Stimulated activated CD8-positive, alpha-beta memory T cell treated with anti-CD3 and anti-CD28 coated beads, Interleukin-7, amount 100 ng/mL, for 4 hours (primary cell): ENCODE measurements at places on chromosomes 5 and 9.

DNA sequence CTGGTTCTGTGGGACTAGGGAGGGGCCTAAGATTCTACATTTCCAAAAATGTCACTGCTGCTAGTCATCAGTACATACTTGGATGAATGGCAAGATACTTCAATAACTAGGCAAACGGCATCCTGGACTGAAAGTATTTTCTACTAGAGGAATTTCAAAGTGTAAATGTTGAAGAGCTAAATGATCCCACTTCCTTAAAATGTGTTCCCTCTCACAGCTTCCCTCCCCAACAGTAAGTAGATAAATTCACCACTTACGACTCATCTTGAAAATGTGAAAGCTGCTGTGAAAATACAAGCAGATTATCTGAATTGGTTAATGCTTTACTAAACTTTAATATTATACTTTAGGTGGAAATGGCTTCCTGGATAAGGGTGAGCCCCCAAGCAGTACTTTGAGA is 1571.5 kb upstream of the WWC1 start:
- DNase-seq = no peak

DNA sequence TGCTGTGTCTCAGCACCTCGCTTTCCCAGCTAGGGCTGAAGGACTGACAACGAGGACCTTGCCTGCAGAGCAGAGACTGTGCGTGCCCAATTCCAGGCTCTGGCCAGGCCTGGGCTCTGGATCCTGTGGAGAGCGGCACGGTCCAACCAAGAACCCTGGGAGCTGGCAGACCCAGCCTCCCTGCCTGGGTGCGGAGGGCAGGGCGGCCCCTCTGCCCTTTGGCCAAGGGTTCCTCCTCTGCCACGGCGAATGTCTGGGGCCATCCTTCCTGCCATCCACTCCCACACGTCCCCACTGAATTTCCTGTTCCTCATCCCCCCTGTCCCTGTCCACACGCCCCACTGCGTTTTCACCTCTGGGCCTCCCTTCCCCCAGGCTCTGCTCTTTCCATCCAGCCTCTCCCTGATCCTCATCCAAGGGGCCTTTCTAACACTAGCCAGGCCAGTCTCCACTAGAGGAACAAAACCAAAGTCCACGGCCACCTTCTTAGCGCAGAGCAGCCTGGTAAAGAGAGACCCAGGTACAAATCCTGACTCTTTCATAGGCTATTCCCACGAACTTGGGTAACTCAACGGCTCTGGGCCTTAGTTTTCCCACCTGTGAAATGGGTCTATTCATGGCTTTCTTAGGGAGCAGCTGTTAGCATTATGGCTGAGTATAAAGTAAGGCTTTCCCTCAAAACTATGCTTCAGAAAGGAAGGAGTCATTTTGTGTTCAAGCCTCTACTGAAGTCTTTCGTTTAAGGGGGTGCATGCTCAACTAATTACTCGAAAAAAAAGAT is 95.5 kb upstream of the PHYKPL start:
- DNase-seq = no peak

GRCh38 chr5:118017536-118017935 is 970.8 kb downstream of the DTWD2 start:
- DNase-seq = no peak

DNA sequence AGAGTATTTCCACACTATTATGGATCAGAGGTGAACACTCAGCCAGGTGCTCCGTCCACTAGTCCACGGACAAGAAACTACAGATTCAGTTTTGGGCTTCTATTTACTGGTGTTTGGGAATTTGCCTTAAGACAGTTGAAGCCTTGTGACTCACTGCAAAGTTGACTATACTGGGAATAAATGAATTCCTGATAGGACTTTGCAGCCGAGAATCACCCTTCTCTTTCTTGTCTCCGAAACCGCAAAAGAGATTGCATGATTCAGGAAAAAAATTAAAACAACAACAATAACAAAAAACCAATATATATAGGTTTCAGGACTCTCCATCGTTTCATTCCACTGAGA is 716 bp downstream of the TMEM171 start:
- DNase-seq = no peak

- no peak for DNase-seq
Measured at GRCh38 chr9:112157961-112158360, 17.1 kb downstream of the SUSD1 start.

DNA sequence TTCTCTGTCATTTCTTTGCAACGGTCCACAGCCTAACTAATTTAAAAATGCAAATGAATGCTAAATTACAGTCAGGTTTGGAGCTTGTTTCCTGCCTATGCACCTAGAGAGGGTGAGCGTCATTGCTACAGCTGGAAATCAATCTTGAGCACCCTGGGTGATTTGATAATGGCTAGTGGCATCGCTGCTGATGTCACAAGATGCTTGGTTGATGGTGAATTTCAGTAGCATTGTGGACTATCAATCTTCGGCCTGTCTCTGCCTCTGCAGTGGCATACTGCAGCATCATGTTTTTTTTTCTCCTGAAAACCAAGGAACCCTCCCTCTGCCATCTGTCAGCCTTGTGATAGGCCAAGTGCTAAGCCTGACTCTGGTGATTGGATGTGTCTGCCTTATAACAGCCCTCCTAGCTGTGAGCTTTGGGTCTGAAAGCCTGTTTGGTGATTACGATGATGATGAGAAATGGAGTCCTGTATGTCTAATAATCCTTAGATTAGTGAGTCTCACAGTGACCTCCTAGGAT is 75.3 kb downstream of the NMUR2 start:
- DNase-seq = no peak

DNA sequence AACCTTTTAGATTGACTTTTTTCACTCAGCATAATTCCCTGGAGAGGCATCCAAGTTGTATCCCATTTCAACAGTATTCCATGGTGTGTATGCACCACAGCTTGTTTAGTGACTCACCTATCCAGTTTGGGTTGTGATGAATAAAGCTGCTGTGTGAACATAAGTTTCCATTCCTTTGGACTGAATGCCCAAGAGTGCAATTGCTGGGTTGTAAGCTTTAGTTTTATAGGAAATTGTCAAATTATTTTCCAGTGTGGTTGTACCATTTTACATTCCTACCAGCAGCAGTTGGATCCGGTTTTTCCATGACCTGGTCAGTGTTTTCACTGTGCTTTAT is 60.9 kb upstream of the TMED7 start:
- DNase-seq = no peak

- no peak for DNase-seq
Measured at GRCh38 chr9:106670418-106670817, 192.5 kb upstream of the ZNF462 start.

- DNase-seq = no peak
Measured at GRCh38 chr9:136326061-136326760, 1.1 kb upstream of the GPSM1 start.

- no peak for DNase-seq
Measured at GRCh38 chr9:119268985-119269384, 100.2 kb downstream of the BRINP1 start.

- DNase-seq = no peak
Measured at GRCh38 chr9:134179918-134180785, 15.8 kb upstream of the RNU6ATAC start.

DNA sequence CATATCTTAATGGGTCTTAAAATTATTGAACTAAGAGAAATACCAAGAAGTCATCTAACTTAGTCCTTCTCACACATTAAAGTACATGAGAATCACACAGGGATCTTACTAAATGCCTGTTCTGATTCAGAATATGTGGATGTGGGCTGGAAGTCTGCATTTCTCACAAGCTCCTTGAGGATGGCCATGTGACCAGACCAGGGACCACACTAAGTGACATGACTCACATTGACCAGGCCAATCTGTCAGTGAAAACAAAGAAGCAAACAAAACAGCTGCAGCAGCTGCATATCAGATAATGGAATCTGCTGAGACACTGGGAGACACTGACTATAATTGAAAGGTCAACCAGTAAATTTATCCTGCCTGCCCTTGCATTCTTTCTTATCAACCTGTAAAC is 110.5 kb downstream of the ADAMTS12 start:
- DNase-seq = no peak

DNA sequence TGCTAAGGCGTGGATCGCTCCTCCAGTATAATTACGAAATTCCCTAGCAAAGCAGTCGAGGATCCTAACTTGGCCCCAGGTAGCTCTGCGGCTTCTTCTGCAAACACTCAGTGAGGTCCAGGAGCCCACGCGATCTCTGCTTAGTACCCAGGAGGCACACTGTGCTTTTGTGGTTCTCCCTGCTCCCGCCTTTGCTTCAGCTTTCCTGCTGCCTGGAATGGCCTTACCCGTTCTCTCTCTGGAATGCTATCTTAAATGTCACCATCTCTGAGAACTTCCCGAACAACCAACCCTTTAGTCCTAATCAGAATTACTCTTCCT is 639 bp downstream of the INVS start:
- DNase-seq = no peak

GRCh38 chr5:61653807-61654580 is 321.9 kb downstream of the ZSWIM6 start:
- DNase-seq = no peak

GRCh38 chr9:93286252-93287188 is 102.6 kb downstream of the WNK2 start:
- DNase-seq = no peak

DNA sequence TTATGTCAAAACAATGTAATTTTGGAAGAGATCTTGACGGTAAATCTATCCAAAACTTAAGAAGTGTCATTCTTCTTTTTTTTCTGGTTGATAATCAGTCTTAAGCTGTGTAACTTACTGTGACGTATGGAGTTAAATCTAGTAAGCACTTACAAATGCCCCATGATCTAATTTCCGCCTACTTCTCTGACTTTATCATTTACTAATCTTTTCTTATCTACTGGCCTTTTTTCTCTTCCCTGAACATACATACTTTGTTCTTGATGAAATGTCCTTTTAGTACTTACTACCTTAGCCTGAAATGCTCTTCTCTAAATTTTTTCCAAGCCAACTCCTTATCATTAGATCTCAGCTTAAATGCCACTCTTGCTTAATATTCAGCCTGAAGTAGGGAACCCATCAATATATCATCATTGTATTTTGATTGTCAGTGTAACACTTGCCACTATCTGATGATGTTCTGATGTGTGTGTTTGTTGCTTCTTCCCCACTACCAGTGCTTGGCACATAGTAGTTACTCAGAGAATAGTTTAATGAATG is 27.6 kb downstream of the AP3S1 start:
- no peak for DNase-seq

DNA sequence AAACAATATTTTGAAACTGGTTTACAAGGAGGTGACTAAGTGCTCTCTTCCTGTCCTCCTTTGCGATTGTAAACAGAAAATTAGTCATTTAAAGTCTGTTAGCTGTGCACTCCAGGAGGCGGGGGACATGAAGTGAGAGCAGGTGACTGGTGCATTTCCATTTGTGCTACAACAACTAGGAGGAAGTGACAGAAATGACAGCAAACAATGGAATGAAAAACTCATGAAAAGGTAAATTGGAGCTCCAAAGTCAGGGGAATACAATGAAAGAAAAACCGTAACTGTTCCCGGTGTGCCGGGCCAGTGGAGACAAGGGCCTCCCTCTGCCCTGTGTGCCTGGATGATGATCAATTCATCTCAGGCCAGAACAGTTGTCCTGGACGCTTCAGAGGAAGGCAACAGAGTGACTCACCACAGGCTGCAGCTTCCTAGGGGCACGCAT is 439.9 kb downstream of the GADD45G start:
- no peak for DNase-seq

DNA sequence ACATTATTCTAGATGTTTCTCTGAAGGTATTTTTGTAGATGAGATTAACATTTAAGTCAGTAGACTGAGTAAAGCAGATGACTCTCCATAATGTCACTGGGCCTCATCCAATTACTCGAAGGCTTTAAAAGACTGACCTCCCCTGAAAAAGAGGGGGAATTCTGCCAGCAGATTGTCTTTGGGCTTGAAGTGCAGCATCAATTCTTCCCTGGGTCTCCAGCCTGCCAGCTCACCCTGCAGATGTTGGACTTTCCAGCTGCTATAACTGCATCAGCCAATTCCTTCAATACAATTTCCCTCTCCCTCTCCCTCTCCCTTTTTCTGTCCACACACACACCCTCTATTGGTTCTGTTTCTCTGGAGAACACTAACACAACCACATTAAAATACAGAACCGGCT is 472.8 kb downstream of the SPOCK1 start:
- DNase-seq = no peak

- no peak for DNase-seq
Measured at GRCh38 chr5:65113771-65114170, 345.0 kb downstream of the CWC27 start.

GRCh38 chr9:70470050-70471015 is 55.9 kb upstream of the KLF9 start:
- no peak for DNase-seq

GRCh38 chr5:16914108-16914435 is 22.0 kb downstream of the MYO10 start:
- DNase-seq = no peak

DNA sequence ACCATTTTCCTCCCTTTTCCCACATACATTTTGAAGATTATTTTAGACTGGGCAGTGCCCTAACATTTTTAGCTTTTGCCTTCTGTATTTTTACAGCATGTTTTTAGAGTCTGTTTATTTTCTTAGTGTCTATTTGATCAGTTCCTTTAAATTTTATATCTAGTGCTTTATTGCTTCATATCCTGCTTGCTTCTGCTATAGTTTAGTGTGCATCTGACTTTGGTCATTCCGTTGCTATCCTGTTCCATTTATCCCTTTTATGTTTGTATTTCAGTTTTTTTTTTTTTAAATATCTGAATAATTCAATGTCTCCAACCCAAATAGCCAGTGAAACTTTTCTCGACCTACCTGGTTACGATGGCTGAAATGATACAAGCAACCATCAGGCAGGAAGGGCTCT is 203.8 kb downstream of the ARHGAP26 start:
- no peak for DNase-seq

DNA sequence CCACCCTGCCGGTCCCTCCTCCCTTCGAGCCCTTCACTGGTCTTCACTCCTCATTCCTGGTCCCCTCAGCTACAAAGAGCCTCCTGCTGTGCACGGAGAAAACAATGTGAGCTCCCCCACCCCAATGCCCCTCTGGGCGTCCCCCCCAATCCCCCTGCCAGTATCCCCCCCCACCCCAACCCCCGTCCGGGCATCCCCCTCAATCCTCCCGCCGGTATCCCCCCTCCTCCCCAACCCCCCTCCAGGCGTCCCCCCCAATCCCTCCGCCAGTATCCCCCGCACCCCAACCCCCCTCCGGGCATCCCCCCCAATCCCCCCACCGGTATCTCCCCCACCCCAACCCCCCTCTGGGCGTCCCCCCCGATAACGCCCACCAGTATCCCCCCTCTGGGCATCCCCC is 42.8 kb downstream of the EXD3 start:
- DNase-seq = no peak

DNA sequence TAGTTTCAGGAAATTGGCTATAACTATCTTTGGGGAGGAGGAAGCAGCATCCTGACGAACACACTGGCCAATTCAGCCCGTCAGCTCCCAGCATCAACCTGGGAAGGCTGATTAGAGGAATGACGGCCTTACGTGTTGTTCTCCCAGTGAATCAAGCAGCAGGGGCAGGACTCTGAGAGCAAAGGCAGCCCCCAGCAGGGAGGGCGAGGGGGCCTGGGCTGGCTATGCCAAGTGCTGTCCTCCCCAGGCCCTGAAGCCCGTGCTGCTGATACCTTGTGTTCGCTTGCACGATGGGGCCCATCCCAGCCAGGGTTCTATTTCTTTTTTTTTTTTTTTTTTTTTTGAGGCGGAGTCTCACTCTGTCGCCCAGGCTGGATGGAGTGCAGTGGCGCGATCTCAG is 254.1 kb downstream of the FSTL4 start:
- no peak for DNase-seq

GRCh38 chr5:73917433-73917832 is 291.4 kb downstream of the ARHGEF28 start:
- DNase-seq = no peak

- DNase-seq = no peak
Measured at GRCh38 chr9:23682891-23683431, 143.1 kb downstream of the ELAVL2 start.

- no peak for DNase-seq
Measured at GRCh38 chr9:133277467-133277866, 2.5 kb upstream of the ABO start.
